ENCODE measurements at places on chromosomes 3 and 15. TPM values are rescaled to one million over a fixed set of nuclear protein-coding genes. Genes with fewer than 3 reads are reported as not detected.

DNA sequence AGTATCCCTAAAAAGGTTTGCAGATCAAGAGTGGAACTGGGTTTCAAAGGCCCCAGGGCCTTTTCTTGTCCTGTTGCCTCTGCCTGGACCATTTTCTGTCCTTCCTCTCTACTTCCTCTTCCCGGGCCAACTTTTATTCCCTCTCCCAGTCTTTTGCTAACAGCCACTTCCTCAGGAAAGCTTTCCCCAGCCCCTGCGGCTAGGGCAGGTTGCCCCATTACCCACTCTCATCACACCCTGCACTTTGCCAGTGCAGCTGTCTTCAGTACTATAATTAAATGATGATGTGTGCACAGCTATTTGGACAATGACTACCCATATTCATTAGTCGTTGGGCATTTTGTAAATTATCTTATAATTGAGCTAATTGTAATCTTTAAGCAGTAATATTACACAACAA lies 150.5 kb upstream of the THBS1 start:
- DNase-seq: no peak
- no peaks in the 10 kb centered on the region for H3K27me3 ChIP-seq
- H3K4me3 ChIP-seq: no peak overlapping the region
- H3K27ac ChIP-seq: no peak overlapping the region

The NTRK3 gene
- total RNA-seq: 4.7 TPM

DNA sequence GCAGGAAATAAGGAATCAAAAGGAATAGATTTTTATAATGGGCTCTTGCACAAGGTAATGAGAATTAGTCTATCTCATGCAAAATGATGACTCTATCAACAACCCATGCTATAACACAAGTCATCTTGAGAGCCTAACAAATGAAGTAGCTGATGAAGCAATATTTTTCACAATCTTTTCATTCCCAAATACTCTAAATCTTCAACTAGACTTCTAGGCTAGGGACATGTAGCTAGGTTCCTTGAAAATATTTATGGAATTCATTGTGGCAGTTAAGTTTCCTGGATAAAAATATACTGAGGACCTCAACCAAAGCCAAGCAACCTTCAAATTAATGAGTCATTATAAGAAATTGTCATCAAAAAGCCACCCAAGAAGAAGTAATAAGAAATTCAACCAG lies 55.4 kb downstream of the DCBLD2 start:
- no peak overlapping the region for H3K4me3 ChIP-seq
- DNase-seq: no peak
- H3K36me3 ChIP-seq: no peaks in the 10 kb centered on the region
- no peak overlapping the region for H3K27ac ChIP-seq
- H3K27me3 ChIP-seq: no peaks in the 10 kb centered on the region

DNA sequence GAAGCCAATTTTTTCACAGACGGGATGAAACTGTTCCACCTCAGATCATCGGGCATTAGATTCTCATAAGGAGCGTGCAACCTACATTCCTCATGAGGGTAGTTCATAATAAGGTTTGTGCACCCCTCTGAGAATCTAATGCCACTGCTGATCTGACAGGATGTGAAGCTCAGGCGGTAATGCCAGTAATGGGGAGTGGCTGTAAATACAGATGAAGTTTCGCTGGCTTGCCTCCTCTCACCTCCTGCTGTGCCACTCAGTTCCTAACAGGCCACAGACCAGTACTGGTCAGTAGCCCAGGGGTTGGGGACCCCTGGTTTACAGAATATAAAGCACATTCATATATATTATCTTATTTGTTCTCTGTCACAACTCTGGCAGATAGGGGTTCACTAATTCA lies 2.1 kb upstream of the LIMD1 start:
- no peaks in the 10 kb centered on the region for H3K36me3 ChIP-seq
- peak overlapping the region; percentile 78 for H3K27ac ChIP-seq
- H3K4me3 ChIP-seq: no peak overlapping the region

The NRG4 gene
- 0.18 TPM for total RNA-seq
